ENCODE measurements at places on chromosomes 11 and 22.

DNA sequence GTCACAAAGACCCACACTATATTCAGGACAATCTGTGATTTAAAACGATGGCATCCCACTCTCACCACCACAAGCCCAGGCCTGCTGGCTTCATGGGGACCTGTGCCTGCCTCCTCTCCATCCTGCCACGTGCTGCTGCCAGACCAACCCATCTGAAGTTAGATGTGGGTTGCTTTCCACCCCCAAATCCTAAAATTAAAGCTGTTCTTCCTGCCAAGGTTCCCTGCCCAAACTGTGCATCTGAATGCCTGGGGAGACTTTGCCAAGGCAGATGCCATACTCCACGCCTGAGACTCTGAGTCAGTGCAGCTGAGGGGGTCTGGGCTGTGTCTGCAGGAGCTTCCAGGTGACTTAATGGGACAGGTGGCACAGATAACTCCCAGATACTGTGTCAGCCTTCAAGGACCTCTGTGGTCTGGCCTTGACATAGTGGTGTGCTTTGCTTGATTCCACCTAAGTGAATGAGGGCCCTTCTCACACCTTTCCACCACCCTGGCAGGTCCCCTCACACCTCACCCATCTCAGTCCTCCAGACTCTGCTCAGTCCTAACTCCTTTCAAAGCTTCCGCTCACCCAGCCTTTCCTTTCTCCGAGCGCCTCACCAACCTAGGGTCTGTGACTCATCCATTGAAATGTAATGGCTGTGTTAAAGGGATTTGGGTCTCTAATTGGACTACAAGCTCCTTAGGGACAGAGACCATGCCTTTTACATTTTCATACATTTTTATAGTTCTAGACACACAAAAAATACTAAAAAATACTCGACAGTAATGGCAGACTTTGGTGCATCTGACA is 18.6 kb downstream of the ADAMTS8 start:
- DNase-seq: no peak

DNA sequence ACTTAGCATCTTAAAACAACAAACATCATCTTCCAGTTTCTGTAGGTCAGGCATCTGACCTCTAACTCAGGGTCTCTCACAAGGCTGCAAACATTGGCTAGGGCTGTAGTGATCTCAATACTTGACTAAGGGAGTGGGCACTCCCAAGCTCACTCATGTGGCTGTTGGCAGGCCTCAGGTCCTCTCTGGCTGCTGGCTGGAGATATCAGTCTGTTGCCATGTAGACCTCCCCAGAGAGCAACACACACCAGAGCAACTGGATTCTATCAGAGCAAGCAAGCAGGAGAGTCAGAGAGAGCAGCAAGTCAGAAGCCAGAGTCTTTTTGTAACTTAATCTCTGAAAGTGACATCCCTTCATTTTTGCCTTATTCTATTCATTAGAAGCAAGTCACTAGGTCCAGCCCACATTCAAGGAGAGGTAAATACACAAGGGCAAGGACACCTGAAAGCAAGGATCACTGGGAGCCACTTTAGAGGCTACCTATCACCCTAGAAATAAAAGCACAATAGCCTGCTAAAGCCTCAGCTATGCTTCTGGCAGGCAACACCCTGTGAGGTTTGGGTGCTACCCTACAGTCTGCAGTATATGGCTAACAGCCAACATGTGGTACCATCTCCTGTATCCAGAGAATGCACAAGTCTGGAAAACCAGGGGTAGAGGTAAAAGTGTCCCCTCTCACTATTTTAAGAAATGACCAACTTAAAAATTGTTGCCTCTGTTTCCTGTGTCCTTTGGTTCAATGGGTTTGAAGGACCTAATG is 33.5 kb upstream of the CD44 start:
- no peak for DNase-seq

DNA sequence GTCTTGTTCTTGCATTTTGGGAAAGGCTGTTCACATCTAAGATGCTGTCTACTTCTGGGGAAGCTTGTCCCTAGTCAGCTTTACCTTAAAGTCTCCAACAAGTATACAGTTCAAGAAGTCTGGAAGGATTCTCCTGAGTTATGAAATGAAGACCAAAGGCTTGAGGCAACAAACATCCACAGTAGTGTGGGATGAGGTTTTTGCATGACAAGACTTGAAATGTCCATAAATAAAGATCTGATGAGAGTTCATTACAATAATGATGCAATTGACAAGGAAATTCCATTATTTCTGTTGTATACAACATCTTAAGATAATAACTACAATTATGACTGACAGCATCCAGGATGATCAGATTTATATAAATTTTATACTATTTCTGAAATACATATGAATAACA is 21.3 kb upstream of the KDM4E start:
- no peak for DNase-seq

- DNase-seq: no peak
Measured at GRCh38 chr11:72576661-72577060, 97.6 kb downstream of the PDE2A start.

DNA sequence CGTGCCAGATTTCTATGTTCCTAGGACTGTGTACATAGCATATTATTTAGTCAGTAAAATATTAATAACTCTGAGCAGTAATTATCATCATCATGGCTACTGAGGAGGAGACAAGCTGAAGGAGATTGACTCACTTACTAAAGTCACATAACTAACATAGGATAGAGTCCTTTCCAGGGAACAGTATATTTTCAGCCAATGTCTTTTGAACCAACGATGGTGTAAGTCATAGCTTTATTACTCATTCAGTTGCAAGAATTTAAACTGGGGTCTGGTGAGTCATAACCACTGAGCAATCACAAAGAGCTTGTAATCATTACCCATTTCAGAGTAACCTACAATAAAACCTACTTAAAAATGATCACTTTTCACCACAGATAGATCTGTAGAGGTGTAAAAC is 1564.8 kb upstream of the TENM4 start:
- DNase-seq: no peak

- DNase-seq: no peak
Measured at GRCh38 chr11:45857961-45858474, 10.7 kb downstream of the CRY2 start.

GRCh38 chr22:27185099-27185709 is 527.8 kb downstream of the MIAT start:
- no peak for DNase-seq

DNA sequence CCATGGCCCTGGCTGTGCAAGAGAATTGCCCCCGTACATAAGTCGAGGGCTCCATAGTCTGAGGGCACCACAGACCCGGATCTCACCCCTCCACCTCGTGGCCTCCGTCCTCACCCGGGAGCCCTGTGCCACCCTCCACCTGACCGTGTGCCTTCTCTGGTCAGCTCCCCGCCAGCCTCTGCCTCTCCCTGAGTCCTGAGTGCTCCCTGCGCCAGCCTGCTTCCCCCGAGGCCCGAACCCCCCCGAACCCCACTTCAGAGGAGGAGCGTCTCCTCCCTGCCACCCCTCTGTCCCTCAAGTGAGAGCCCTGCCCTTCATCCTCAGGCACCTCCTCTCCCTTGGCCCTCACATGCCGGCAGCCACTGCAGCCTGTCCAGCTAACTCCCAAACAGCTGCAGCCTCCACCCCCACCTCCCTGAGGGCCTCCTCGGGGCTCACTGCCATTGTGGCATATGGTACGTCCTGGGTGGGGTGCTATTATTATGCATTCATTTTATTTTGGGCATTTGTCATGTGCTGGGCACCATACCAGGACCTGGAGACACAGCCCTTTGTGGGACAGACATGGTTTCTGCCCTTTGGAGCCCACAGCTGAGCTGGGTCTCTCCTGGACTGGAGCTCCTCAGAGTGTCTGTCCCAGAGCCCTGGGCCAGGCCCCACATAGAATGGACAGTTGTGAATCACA is 67.2 kb downstream of the MYO7A start:
- no peak for DNase-seq

GRCh38 chr11:65134952-65135632 is 773 bp upstream of the SYVN1 start:
- DNase-seq: peak; percentile 83

GRCh38 chr11:32891657-32892354 is 805 bp upstream of the QSER1 start:
- DNase-seq: no peak

- no peak for DNase-seq
Measured at GRCh38 chr11:58254936-58255335, 13.1 kb downstream of the OR10W1 start.

- no peak for DNase-seq
Measured at GRCh38 chr11:95576146-95576845, 213.3 kb downstream of the FAM76B start.

DNA sequence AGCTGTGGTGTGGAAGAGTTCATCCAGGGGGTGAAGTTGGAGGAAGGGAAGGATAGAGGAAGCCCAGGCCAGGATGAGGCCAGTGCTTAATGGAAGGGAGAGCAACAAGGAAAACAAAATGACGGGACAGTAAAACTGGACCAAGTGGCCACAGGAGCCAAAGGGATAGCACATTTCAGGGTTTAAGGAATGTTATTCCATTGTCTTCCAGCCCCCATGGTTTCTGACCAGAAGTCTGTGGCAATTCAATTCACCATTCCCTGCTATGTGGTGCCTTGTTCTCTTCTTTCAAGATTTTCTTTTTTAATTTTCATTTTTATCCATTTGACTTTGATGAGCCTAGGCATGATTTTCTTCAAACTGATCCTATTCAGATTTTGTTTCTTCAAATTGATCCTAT is 22.5 kb downstream of the IGF2 start:
- no peak for DNase-seq

DNA sequence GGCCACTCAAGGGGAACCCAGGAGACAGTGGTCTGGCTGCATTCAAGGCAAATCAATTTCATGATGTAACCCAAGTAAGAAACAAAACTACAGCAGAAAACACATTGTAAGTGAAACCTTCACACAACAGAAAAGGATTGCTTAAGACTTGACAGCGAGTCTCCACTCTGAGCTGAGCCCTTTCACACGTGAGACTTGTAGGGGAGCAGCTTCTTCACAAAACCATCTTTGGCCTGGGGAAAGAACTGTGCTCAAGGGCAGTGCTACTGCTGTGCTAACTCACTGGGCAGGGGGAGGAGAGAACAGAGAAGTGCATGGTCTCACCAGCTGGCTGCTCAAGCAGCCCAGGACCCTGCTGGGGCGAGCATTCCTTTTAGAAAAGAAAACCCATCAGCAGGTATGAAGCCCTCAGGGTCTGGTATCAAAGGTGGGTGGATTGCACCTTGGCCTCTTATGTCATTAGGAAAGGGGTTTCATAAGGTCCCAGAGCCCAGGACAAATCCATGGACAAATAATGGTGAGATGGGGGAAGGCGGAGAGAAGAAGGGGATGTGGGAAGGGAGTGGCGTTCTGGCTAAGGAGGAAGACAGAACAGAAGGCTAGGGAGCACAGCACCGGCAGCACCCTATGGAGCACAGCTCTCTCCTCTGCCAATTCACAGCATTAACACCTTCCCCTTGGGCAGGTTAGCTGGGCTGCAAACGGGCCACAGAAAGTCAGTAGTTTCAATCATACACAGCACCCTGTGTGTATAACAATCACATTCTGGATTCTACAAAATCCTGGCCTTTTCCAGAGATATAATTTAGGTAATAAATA is 20.6 kb upstream of the RAPSN start:
- DNase-seq: no peak

- no peak for DNase-seq
Measured at GRCh38 chr11:134082990-134083389, 14.1 kb downstream of the JAM3 start.

- DNase-seq: no peak
Measured at GRCh38 chr11:122025757-122026156, 90.3 kb downstream of the BLID start.

- DNase-seq: no peak
Measured at GRCh38 chr11:78423241-78423640, 5.6 kb upstream of the GAB2 start.

DNA sequence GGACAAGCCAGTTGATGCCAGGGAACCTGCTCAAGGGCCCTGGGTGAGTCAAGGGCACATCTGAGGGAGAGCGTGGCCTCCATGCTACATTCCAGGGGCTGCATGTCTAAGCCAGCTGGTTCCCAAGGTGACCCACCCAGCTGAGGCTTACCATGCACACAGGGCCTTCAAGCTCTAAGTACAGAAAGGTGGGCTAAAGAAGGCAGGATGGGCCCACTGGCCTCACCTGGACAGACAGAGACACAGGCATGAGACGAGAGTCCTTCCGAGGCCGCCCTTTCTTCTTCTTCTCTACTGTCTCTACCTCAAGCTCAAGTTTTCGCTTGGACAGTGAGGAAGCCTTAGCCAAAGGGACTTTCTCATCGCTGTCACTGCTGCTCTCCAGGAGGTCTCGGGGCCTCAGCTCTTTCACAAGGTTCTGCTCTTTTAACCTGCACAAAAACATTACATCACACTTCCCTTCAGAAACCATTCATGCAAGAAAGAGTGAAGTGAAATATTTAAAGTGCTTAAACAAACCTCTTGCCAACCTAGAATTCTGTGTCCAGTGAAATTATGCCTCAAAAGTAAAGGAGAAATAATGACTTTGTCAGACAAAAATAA is 69.9 kb downstream of the HIRA start:
- no peak for DNase-seq

- no peak for DNase-seq
Measured at GRCh38 chr22:36830601-36831000, 13.8 kb upstream of the PVALB start.

DNA sequence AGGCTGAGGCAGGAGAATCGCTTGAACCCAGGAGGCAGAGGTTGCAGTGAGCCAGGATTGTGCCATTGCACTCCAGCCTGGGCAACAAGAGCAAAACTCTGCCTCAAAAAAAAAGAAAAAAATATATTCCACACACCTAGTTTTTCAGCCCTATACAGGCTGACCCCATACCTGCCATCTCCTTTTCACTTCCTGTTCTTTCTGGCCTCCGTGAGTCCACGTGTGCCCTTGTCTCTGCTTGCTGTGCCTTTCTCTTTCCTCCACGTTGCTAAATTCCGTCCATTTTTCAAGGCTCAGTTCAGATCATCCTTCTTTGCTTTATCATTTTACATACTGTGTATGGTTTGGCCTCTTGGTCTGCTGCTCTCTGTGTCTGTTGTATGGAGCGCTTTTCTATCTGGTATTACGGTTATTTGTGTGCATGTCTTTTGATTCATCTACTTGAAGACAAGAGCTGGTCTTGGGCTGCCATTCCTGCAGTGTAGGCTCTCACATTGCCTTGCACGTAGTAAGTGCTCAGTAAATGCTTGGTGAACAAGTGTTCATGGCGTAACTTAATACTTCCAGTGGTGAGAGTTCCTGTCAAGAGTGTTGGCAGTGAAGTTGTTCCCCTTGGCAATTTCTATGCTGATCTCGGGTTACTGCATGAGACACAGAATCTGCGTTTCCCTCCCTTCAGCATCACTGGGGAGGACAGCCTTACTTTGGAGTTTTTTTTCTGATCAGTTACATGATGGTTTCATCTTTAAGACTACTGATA is 57.5 kb downstream of the PTPRJ start:
- DNase-seq: no peak

- no peak for DNase-seq
Measured at GRCh38 chr22:44276041-44276440, 36.7 kb downstream of the SHISAL1 start.

GRCh38 chr11:111269146-111269868 is 23.8 kb downstream of the POU2AF2 start:
- DNase-seq: no peak

- no peak for DNase-seq
Measured at GRCh38 chr11:132154781-132155180, 784.4 kb downstream of the NTM start.

GRCh38 chr11:45538363-45538762 is 127.1 kb downstream of the CHST1 start:
- DNase-seq: no peak

GRCh38 chr11:64321026-64321425 is 3.1 kb downstream of the PRDX5 start:
- DNase-seq: no peak
